Glutamatergic neuron (in vitro differentiated cells): ENCODE measurements at places on chromosomes 6 and 20.

DNA sequence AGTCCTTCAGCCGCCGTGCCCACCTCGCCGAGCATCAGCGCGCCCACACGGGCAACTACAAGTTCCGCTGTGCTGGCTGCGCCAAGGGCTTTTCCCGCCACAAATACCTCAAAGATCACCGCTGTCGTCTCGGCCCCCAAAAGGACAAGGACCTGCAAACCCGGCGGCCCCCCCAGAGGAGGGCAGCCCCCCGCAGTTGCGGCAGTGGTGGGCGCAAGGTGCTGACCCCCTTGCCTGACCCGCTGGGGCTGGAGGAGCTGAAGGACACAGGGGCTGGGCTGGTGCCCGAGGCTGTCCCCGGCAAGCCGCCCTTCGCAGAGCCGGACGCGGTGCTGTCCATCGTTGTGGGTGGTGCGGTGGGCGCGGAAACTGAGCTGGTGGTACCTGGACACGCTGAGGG is 20.1 kb upstream of the CHMP4B start:
- H3K27me3 ChIP-seq: peaks cover 4% of the 10 kb centered on the region
- peaks cover 4% of the 10 kb centered on the region for H3K4me1 ChIP-seq
- no peak overlapping the region for H3K4me3 ChIP-seq

DNA sequence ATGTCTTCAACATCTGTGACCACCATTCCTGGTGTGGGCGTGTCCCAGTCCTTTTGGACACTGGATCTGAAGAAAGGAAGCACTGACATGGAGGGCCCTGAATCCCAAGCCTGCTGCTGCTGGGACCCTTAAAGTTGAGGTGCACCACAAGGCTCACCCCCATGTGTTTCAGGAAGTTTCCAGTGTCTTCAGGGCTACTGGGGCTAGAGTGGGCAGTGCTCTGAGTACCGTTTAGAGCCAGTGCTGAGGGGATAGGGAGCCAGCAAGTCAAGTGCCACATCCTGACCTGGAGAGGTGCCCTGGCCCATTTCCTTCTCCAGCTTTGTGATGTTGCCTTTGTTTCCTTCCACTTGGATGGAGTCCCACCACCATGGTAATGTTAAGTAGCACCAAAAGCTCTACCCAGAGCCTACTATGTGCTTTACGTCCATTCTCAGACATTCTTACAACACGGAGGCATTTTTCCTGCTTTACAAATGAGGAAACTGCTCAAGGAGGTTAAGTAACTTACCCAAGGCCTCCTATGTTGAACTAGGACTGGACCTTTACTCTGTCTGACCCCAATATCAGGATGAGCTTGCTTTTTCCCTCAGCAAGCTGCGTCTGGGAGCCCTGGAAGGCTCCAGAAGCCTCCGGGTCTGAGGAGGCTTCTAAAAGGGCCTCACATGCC is 552 bp upstream of the DEF6 start:
- no peak overlapping the region for H3K4me3 ChIP-seq
- H3K27ac ChIP-seq: no peak overlapping the region
- no peaks in the 10 kb centered on the region for H3K36me3 ChIP-seq
- no peak for DNase-seq
- no peaks in the 10 kb centered on the region for H3K27me3 ChIP-seq

DNA sequence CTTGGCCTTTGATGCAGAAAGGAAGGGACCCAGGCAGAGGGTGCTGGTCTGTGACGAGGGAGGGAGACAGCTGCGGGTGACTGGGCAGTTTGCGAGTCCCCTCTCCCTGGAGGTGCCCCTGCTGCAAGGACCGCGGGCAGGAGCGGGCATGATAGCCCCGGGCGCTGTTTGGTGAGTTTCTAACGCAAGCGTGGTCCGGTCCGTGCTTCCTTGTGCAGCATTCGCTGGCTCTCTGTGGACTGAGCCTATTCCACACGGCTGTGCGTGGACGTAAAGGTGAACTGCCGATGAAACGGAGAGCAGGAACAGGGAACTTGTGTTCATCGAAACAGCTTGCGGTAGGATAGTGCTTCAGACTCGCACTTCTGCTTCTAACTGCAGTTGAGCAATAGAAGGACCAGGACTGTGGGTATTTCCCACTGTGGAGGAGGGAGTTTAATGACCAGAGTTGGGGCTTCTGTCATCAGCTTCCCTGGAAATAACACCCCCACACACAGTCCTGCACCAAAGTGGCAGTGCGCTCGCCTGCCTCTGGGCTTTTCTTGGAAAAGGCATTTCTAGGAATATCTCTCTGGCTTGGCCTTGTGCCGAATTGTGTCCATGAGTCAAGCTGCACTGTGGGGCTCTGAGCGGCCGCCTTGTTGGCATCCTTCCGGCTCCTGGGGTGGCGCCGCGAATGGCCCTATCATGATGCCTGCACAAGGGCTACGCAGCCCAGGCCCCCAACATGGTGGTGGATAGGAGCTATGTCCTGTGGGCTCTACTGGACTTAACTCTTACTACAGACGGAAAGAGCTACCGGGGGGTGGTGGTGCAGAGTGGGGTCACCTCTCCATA is 48.9 kb downstream of the DUSP22 start:
- H3K36me3 ChIP-seq: no peaks in the 10 kb centered on the region
- DNase-seq: no peak
- H3K4me1 ChIP-seq: no peaks in the 10 kb centered on the region
- H3K4me3 ChIP-seq: no peak overlapping the region

DNA sequence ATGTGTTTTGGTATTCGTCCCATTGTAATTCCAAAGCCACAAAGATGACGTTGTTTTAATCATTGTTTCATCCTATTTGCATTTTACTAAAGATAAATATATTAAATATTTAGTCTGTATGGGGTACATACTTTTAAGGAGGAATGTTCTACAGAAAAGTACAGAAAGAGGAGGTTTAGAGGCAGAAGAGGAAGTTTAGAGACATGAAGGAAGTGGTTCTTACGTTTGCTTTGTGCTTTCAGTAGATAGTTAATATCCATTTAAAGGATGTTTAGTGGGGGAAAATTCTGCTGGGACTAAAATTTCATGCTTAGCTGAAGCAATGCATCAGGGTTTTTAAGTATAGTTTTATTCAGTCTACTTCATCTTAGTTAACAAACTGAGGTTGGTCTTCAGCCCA is 116.6 kb downstream of the CRYBG1 start:
- no peak overlapping the region for H3K4me3 ChIP-seq
- H3K27ac ChIP-seq: no peak overlapping the region
- no peak for DNase-seq
- H3K4me1 ChIP-seq: no peaks in the 10 kb centered on the region
- H3K27me3 ChIP-seq: peaks cover 2% of the 10 kb centered on the region
- H3K36me3 ChIP-seq: no peaks in the 10 kb centered on the region

DNA sequence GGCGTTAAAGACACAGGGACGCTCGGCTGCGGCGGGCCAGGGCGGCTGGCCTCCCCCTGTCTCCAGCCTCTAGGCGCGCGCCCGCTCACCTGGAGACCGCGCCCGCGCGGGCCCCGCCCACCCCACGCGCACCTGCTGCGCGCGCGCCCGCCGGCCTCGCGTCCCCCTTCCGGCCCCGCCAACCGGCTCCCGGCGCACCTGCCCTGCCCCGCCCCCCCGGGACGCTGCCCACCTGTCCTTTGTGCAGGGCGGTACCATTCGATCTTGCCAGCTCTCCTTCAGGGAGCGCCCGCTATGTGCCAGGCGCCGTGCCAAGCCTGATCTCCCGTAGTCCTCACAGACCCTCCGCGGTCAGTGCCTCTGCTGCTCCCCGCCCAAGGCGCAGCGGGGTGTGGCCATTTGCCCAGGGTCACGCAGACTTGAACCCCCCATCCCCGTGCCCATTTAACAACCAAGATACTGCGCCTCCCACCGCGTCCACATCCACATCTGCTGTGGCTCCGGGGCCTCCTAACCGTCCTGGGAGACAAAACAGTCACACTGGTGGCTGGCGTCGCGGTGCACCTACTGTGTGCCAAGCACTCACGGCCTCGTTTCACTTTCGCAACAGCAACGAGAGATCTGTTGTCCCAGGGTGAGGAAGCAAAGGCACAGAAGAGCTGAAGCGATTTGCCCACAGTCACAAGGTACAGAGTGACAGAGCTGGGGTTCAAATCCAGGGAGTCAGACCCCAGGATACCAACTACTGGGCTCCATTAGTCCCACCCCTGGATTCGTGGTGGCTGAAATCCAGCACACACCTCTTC is 48.1 kb downstream of the NOL4L start:
- peaks cover 42% of the 10 kb centered on the region for H3K4me1 ChIP-seq
- H3K4me3 ChIP-seq: peak overlapping the region; percentile 92
- DNase-seq: peak; percentile 58
- peaks cover 35% of the 10 kb centered on the region for H3K27me3 ChIP-seq
- peaks cover 5% of the 10 kb centered on the region for H3K36me3 ChIP-seq
- H3K27ac ChIP-seq: peak overlapping the region; percentile 92

DNA sequence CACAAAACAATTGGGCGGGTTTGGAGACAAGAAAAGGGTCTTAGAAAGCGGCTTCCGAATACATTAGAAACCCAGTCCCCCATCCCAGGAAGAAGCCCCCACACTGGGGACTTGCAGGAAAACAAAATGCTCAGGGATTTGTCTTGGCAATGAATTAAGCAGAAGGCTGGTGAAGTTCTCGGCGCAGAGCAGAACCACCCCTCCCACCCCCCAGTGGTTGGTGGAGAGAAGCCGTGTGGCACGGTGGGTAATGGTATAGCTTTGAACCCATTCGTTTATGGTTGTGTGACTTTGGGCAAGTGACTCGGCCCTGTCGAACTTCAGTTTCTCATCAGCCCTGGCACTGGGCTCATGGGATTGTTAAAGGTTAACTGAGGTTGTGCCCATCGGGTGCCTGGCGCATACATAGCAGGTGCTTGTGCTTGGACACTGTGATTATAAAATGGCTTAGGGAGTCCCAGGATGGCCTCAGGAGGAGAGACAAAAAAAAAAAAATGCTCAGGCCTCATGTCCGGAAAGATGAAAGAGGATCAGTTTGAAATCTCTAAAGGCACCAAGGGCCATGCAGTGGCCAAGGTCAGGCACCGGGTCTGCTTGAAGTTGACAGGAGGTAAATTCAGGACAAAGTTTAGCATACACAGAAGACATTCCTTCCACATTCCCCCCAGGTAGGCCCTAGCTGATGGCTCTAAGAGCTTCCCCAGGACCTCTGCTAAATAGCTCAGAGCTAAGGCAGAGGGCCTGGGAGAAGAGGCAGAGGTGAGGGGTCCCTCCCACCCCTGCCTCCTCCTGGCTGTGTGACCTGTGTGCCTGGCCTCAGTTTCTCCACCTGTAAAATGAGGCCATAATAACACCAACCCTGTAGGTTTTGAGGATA is 120.1 kb upstream of the PTPN1 start:
- H3K4me1 ChIP-seq: peaks cover 4% of the 10 kb centered on the region
- H3K4me3 ChIP-seq: no peak overlapping the region
- no peak for DNase-seq
- H3K27ac ChIP-seq: no peak overlapping the region
- peaks cover 5% of the 10 kb centered on the region for H3K27me3 ChIP-seq
- H3K36me3 ChIP-seq: peaks cover 5% of the 10 kb centered on the region

DNA sequence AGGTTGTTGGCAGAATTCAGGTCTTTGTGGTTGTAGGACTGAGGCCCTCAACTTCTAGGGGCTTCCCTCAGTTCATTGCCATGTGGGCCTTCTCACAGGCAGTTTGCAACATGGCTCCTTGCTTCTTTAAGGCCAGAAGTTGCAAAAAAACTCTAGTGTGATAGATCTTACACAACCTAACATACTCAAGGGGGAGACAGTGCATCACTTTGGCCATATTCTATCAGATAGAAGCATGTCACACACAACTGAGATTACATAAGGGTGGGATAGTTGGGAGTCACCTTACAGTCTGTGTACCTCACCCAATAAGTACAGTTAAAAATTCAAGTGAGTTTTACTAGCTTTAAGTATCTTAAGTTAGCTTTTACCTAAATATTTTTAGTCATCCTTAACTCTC is 1.6 kb downstream of the SIRPD start:
- no peak overlapping the region for H3K27ac ChIP-seq
- H3K36me3 ChIP-seq: no peaks in the 10 kb centered on the region
- no peak overlapping the region for H3K4me3 ChIP-seq
- H3K27me3 ChIP-seq: peaks cover 1% of the 10 kb centered on the region
- no peaks in the 10 kb centered on the region for H3K4me1 ChIP-seq

GRCh38 chr20:17946572-17947473 is 21.8 kb downstream of the SNX5 start:
- no peak overlapping the region for H3K4me3 ChIP-seq
- no peaks in the 10 kb centered on the region for H3K4me1 ChIP-seq
- H3K36me3 ChIP-seq: no peaks in the 10 kb centered on the region
- no peak overlapping the region for H3K27ac ChIP-seq
- no peak for DNase-seq

DNA sequence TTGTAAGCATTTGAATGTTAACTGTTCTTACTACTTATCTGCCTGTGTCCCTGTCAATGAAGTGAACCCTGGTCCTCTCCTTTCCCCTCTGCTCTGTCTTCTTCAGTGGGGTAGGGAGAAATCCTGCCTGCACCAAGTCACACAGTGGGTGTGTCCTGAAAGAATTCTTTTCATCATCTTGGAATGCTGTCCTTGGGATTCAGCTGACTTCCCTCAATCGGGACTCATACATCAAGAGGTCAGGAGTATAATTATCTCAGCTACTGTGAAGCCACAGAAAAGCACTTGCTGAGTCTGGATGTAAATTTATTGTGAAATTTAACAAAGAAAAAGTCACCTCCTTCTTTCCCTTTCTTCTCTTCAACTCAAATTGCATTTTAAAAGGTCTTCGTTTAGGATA is 328.5 kb downstream of the SOX4 start:
- H3K4me1 ChIP-seq: peaks cover 17% of the 10 kb centered on the region
- H3K27ac ChIP-seq: no peak overlapping the region
- peaks cover 5% of the 10 kb centered on the region for H3K27me3 ChIP-seq
- no peak overlapping the region for H3K4me3 ChIP-seq
- H3K36me3 ChIP-seq: no peaks in the 10 kb centered on the region

DNA sequence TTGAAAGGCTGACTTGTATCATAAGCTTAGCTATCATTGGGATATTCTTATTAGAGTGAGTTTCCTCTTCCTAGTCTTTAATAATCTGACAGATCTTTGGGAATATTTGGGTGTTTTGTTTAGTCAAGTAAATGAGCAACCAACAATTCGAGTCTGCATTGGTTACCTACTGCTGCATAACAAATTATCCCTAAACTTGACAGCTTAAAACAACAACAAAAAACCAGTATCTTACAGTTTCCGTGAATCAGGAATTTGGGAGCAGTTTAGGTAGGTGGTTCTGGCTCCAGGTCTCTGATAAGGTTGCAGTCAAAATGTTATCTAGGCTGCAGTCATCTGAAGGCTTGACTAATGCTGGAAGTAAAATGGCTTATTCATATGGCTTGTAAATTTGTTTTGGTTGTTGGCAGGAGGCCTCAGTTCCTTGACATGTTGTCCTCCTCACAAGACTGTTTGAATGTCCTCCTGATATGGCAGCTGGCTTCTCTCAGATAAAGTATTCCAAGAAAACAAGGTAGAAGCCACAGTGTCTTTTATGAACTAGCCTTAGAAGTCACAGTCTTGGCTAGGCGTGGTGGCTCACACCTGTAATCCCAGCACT is 7.2 kb downstream of the GTF3C6 start:
- no peaks in the 10 kb centered on the region for H3K36me3 ChIP-seq
- DNase-seq: no peak
- H3K27me3 ChIP-seq: no peaks in the 10 kb centered on the region
- H3K4me1 ChIP-seq: no peaks in the 10 kb centered on the region
- no peak overlapping the region for H3K27ac ChIP-seq
